DMS79 treated with DMSO at 0.1 percent for 48 hours (cell line): ENCODE measurements at places on chromosomes 16 and 17.

DNA sequence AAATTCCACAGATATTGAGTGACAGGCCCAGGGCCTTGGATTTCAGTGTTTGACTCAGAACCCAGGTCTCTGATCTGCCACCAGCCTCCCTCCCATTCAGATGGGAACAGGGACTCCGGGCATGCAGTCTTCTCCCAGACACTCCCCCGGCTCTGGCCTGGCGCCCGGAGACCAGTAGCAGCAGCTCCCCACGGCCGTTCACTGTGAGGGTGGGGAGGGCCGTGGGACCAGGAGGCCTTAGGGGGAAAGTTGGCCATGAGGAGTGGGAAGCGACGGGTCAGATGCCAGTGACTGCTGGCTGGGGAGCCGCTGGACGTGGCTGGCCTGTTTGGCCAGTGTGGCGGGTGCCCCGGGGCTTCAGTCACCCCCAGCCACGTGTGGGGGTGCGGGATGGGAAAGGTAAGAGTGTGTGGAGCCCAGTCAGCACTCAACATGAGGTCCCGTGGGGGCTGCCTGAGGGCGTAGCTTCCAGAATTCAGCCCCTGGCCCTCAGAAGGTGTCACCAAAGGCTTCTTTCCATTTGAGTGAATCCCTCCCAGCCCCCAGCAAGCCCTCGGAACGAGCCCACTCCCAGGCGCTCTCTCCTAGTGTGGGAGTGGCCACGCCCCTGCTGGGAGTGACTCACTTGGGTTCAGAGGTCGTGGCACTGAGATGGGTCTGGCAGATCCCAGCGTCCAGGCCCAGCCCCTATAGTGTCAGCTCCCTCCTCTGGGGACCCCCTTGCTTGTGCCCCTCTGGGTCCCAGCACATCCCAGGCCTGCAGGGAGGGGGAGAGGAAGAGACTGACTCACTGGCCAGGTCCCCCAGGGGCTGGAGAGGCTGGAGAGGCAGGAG lies 309.4 kb downstream of the SEC14L1 start:
- DNase-seq = no peak

DNA sequence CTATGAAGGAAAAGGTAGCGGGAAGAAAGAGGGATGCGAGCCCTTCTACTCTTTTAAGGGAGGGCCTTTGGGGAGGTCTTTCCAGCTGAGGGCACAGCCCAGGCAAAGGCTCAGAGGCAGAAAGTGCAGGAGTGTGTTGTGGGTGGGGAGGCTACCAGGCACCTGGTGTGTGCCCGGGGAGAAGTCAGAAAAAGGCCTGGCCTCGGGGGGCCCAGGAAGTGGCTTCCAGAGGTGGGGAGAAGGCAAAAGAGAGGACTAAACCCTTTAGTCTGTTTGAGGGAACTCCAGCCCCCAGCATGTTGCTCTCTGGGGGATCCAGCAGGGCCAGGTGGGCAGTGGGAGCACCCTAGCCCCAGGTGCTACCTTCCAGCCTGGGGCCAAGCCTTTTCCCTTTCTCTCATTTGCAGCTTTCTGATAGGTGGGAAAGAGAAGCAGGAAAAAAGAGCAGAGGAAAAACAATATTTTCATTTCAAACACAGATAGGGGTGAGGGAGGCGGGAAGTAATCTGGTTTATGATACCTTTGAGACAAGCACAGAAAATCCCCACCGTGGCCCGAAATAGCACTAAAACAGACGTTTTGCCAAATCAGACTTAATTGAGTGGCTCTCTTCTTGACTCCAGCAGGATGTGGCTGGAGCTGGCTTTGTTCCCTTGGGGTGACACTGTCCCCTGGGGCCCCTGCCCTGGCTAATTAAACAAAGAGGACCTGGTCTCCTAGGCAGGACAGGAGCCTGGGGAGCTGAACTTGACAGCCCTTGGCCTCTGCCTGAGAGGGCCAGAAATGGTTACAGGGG lies 10.4 kb downstream of the RAI1 start:
- no peak for DNase-seq

GRCh38 chr17:1648963-1649843 lies 463 bp downstream of the RILP start:
- no peak for DNase-seq

- no peak for DNase-seq
Observed at GRCh38 chr16:53664724-53665345, 38.8 kb downstream of the RPGRIP1L start.

- DNase-seq = no peak
Observed at GRCh38 chr17:40445751-40446468, 2.7 kb downstream of the IGFBP4 start.

- no peak for DNase-seq
Observed at GRCh38 chr17:31541559-31541958, 150.1 kb downstream of the RAB11FIP4 start.

DNA sequence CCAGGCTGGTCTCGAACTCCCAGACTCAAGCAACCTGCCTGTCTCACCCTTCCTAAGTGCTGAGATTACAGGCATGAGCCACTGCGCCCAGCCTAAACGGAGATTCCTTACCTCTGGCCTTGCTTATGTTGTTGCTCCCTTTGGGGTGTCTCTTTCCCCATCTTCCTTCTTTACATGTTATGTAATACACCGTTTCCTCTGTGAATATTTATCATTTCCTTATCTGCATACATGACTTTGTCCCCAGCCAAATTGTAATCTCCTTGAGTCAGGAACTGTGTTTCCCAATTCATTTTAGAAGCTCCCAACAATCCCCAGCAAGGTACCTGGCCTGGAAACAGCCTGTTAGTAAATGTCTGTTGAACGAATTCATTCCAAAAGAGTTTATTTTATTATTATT lies 15.7 kb downstream of the COPZ2 start:
- DNase-seq = no peak

- no peak for DNase-seq
Observed at GRCh38 chr16:64507240-64508024, 614.4 kb downstream of the CDH11 start.

DNA sequence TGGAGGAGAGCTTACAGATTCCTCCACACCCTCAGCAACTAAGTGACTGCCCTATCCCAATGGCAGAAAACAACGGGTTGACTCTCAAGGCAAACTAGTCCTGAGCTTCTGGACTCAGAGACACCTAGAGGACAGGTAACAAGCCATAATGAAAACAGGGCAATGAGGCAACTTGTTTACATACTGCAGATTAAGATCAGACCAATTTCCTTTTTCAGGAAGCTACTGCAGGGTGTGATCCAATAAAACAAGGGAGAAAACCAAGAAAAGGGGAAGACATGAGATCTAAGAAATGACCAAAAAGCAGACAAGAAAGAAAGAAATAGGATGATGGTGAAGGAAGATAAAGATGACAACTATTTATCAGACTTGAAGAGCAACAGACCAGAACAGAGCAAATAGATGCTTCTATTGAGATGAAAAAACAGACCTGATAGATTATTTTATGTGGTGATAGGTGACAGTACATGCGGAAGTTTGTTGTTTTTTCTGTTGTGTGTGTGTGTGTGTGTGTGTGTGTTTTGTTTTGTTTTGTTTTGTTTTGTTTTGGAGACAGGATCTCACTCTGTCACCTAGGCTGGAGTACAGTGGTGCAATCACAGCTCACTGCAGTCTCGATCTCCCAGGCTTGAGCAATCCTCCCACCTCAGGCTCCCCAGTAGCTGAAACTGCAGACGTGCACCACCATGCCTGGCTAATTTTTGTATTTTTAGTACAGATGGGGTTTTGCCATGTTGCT lies 120.7 kb downstream of the GAS7 start:
- no peak for DNase-seq

GRCh38 chr17:17913695-17914332 lies 58.4 kb downstream of the TOM1L2 start:
- DNase-seq = peak; percentile 81

DNA sequence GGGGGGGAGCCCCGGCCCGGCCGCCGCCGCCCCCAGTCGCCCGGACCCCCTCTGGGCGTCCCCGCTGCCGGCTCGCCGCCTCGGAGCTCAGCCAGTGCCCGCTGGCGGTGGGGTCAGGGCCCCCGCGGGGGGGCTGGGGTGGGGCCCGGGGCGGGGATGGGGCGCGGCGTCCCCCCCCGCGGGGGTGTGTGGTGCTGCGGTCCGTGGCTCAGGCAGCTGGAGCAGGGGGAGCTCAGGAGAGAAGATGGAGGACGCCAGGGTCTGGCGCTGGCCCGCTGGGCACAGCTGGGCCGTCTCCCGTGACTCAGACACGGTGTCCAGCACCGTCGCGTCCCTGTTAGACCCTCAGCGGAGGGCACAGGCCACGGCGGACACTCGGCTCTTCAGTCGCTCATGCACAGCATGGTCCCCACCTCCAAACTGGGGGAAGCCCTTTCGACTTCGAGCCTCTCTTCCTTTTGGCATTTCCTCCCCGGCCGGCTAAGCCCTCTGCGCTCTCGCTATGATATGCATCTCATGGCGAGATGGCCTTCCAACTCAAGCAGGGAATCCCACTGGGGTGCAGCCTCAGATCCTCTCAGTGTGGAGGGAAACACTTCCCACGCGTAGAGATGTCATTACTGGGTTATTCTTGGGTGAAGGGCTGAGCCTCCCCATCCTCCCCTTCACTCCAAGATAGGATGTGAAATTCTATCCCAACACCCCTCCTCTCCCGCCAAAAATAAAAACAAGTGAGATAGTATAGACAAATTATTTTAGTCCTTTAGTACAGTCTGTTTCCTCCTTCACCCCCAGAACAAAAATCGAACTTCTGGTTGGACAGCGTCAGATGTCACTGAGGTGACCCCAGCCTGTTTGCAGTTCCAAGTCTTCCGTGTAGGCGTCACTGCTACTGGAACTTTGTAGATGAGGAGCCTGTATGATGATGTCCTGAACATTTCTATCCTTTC lies 522 bp upstream of the VEZF1 start:
- peak; percentile 15 for DNase-seq

GRCh38 chr17:65753348-65753747 lies 191.9 kb upstream of the AXIN2 start:
- DNase-seq = peak; percentile 19

GRCh38 chr16:25796239-25796638 lies 104.5 kb downstream of the HS3ST4 start:
- no peak for DNase-seq

DNA sequence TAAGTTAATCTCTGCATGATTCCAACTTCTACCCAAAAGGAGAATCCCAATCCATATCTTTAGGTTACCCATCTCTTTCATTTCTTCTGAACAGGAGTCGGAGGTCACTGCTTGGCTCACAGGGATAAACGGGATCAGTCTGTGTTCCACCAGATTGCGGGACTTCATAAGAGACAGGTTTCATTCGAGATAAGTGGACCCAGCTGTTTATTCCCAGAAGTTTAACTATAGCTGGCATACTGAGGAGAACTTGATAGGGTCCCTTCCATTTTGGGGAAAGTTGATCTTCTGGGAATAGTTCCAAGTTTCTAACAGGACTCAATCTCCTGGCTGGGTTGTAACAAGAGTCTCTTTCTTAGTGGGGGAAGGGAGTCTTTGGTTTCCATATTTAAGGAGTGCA lies 45.4 kb upstream of the ARL4D start:
- DNase-seq = no peak
